ENCODE measurements at places on chromosomes 2 and 18. TPM values are rescaled to one million over a fixed set of nuclear protein-coding genes. Genes with fewer than 3 reads are reported as not detected.

GRCh38 chr2:214169736-214170135 is 241.1 kb upstream of the VWC2L start:
- no peaks in the 10 kb centered on the region for H3K27me3 ChIP-seq
- no peak for DNase-seq
- no peaks in the 10 kb centered on the region for H3K36me3 ChIP-seq
- no peak overlapping the region for H3K4me3 ChIP-seq

COPS9 gene
- 117 TPM for total RNA-seq

DNA sequence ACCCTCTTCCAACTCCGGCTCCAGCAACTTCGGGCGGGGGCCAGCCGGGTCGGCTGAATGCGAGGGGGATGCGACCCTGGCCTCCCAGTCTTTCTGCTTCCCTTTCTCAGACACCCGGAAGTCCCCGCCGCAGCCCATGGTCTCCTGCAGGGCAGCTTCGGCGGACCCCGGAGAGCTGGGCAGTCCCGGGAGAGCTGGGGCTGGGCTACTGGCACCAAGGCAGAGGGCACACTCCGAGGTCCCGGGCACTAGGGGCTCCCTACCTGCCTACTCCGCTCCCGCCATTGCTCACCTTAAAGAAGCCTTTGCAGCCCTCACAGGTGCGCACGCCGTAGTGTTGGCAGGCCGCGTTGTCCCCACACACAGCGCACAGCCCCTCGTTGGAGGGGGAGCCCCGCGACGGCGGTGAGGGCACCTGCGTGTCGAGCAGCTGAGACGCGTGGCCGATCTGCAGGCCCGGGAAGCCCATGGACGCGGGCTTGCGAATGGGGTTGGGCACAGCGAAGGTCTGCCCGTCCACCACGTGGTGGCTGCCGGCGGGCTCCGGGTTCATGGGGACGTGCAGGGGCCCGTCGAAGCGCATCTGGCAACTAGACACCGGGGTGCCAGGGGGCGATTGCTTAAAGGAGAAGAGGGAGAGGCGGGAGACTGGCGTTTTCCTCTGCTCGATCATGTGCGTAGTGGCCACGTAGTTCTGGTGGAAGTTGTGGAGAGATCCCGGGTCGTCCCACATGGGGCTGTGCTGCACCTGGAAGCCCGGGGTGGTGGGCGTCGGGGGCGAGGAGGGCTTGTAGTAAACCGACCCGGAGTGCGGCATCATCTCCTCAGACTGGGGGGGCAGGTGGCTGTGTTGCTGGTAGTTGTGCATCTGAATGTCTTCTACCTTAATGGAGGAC is 3.2 kb downstream of the NR4A2 start:
- H3K27me3 ChIP-seq, result peaks cover 38% of the 10 kb centered on the region
- no peak for DNase-seq
- peaks cover 35% of the 10 kb centered on the region for H3K4me1 ChIP-seq
- peak overlapping the region; percentile 6 for H3K27ac ChIP-seq

DNA sequence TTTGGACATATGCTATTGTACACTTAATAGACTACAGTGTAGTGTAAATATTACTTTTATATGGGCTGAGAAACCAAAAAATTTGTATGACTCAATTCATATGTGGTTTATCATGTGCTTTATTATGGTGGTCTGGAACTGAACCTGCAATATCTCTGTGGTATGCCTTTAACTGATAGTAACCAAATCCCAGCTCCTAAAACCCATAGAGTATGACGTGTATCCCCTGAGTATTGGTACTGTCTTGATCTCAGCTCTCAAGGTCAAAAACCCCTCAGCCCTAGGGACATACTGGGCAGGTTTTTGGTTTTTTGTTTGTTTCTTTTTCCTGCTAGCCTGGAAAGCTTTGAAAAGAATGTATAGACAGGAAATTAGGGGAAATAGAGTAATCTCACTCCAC is 42.2 kb upstream of the ARHGAP15 start:
- no peak overlapping the region for H3K4me3 ChIP-seq
- H3K36me3 ChIP-seq, result no peaks in the 10 kb centered on the region
- H3K27me3 ChIP-seq, result no peaks in the 10 kb centered on the region
- H3K4me1 ChIP-seq, result peaks cover 16% of the 10 kb centered on the region

DNA sequence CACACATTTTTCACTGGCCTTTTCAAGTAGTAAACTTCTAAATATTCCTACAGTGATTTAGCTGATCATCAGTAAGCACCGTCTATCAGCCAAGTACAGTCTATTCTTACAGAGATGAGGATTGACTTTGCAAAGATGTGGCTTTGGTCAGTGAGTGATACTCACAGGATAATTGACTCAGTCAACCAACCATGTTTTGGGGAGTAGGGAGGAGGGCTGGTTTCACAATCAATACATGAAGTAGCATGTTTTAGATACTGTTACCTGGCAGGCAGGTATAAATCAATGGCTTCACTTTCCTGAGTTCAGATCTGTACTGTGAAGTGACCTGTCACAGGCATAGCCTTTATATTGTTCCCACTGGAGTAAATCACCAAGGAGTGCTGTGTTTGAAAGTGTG is 27.2 kb downstream of the OSBPL6 start:
- H3K4me1 ChIP-seq, result no peaks in the 10 kb centered on the region
- H3K27me3 ChIP-seq, result peaks cover 20% of the 10 kb centered on the region
- no peak overlapping the region for H3K27ac ChIP-seq
- H3K4me3 ChIP-seq, result no peak overlapping the region
